ENCODE measurements at places on chromosomes 1 and 21.

DNA sequence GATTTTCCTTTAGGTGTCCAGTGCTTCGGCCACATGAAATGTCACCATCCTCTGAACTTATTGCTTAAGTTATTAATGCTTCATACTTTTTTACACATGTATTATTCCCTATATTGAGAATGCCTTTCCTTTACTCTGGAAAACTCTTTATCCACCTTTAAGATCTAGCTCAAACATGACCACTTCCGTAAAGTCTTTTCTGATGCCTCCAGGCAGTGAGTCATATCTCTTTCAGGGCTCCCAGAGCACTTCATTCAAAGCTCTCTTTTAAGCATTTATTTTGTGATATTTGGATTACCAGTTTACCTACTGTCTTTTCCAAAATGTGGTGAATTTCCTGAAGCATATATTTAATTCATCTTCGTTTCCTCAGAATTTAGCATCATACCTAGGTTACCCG is 178.9 kb downstream of the HS2ST1 start:
- no peak for DNase-seq

GRCh38 chr1:66043186-66043585 is 250.5 kb downstream of the PDE4B start:
- no peak for DNase-seq

DNA sequence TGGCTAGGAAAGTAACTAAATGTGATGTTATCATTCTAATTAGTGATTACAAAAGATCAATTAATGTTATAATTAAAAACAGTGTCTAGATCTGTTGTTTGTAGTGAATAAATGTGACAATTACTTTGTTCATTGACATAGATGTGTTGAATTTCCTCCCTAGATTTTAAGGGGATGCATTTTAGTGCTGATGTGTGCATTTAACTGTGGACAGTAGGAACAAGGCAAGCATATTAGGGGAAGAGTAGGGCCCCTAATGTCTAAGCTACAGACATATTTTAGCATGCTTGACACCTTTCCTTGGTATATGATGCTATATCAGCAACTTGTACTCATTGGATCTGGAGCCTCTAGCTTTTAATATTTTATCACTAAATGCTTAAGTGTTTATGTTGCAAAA is 48.9 kb downstream of the NFIA start:
- DNase-seq: no peak

DNA sequence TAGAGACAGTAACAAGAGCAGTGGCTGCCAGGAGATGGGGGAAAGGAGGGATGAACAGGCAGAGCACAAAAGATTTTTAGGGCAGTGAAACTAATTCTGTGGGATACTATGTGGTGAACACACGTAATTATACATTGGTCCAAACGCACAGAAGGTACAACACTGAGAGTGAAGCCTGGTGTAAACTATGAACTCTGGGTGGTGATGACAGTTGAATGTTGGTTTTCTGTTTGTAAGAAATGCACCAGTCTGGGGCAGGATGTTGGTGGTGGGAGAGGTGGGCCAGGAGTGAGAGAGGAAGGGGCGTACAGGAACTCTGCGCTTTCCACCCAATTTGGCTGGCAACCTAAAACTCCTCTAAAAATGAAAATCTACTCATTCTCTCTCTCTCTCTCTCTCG is 50.2 kb upstream of the TIAM1 start:
- DNase-seq: no peak

GRCh38 chr1:17272646-17273045 is 23.7 kb downstream of the PADI3 start:
- no peak for DNase-seq

- DNase-seq: no peak
These were observed 39.4 kb downstream of the RUSC1 start for GRCh38 chr1:155360051-155360450.

DNA sequence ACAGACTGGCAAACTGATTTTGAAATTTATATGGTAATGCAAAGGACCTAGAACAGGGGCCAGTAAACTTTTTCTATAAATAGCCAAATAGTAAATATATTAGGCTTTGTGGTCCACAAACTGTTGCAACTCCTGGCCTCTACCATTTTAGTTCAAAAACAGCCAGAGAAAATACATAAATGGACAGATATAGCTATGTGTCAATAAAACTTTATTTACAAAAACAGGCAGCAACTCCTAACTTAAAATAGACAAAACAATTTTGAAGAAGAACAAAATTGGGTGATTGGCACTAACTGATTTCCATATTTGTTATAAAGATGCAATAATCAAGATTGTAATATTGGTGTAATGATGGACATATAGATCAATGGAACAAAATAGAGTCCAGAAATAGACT is 6.7 kb upstream of the TRAF5 start:
- DNase-seq: no peak

DNA sequence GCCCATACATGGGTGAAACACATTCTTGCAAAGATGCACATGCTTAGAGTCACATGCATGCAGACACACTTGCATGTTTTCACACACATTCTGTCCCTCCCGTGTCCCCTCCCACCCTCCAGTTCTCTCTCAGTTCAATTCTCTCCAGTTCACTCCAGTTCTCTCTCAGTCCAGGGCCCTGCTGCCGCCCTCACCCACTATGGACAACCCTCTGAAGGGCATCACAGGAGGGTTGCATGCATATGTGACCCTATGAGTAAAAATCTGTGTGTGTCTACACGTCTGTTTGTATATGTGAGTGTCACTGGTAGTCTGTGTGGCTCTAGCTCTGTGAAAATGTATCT is 21.8 kb upstream of the ADGRB2 start:
- no peak for DNase-seq

DNA sequence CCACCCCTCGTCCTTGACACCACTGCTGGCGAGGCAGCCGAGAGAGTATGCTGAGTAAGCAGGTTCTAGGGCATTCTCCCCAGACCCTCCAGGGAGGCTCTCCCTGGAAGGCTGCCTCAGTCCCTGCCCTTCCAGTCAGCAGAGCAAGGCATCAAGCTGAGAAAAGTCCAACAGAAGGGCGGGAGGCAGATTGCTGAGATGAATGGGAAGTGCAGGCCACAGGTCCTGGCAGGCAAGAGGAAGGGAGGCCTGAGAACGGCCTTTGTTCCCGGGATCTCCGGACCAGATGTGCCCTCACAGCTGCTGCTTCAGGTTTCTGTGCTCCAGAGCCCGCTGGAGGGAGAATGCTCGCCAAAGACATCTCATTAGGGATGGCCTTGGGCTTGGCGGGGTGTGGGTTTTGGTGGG is 270.0 kb upstream of the VAMP3 start:
- DNase-seq: no peak

DNA sequence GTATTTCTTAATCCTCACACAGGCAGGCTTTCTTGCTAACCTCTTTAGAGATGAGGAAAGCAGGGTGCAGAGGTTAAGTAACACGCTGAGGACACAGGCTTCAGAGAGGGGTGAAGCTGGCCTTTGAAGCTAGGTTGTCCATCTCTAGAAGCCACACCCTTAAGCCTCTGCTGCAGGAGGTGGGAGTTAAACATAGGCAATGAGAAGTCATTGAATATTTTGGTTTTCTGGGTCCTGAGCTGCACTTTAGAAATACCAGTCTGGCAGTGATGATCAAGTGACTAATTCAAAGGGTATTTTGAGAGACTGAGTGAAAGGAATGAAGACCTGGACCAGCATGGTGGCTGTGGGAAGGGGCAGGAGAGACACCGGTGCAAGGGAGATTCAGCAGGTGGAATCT is 9.9 kb downstream of the KCNJ15 start:
- DNase-seq: no peak

- no peak for DNase-seq
These were observed 101.7 kb upstream of the FMN2 start for GRCh38 chr1:239989990-239990389.

DNA sequence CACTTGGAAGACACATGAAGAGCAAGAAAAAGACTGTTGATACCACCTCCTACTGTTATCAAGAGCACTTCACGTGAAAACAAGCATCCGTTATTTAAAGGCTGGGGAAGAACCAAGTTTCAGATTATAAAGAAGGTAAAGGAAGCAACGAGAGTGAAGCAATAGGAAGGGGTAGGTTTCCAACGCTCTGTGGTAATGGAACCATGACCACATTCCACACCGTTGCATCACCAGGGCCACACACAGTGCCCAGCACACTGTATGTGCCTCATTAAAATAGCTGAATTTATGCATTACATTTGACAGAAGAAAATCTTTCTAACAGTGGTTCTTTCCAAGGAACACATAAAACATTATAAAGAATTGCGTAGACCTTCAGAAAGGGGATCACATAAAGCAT is 435.8 kb downstream of the MRPL39 start:
- no peak for DNase-seq

- DNase-seq: peak; percentile 79
These were observed 1.8 kb downstream of the SLC45A3 start for GRCh38 chr1:205678286-205679111.

GRCh38 chr1:8349961-8350360 is 32.0 kb downstream of the SLC45A1 start:
- DNase-seq: no peak

GRCh38 chr1:32333251-32333963 is 2.6 kb downstream of the MARCKSL1 start:
- no peak for DNase-seq

DNA sequence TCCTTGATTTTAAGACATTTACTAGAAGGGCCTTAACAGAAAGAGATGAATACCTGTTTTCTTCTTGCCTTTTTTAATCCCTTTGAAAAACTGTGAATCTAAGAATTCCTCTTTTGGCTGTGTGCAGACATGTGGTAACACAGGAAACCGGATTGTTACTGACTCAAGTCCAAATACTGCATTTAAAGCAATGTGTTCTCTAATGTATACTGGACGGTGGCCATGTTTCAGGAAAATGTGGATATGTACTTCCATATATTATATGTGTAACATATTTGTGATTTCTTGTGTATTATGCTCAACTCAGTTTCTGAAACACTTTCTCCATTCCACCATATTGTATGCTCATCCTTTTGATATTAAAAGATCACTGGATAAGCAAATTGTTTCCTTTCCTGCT is 185.1 kb downstream of the LRRC7 start:
- DNase-seq: no peak

GRCh38 chr21:21057349-21058062 is 59.3 kb downstream of the NCAM2 start:
- no peak for DNase-seq

- no peak for DNase-seq
These were observed 19.6 kb upstream of the WNT3A start for GRCh38 chr1:227987181-227987580.

GRCh38 chr21:31520561-31521098 is 138.9 kb upstream of the SOD1 start:
- DNase-seq: no peak

DNA sequence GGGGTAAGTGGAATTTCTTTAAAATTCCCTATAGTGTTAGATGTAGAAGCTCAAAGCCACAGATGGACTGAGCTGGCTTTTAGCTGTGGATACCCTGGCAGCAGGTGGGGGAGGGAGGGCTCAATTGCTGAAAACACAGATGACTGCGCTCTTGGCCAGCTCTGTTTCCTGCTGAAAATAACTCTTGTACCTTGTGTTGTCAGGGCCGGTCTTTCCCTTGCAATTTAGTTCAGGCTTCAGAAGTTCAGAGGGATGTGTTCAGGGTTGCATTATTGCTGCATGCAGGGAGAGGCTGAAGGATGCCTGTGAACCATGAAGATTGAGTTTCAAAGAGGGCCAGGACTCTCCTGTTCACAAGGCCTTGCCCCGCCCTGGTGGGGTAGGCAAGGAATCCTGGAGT is 58.1 kb upstream of the GCLM start:
- DNase-seq: no peak

- peak; percentile 56 for DNase-seq
These were observed 32.6 kb downstream of the DNTTIP2 start for GRCh38 chr1:93846206-93846991.

DNA sequence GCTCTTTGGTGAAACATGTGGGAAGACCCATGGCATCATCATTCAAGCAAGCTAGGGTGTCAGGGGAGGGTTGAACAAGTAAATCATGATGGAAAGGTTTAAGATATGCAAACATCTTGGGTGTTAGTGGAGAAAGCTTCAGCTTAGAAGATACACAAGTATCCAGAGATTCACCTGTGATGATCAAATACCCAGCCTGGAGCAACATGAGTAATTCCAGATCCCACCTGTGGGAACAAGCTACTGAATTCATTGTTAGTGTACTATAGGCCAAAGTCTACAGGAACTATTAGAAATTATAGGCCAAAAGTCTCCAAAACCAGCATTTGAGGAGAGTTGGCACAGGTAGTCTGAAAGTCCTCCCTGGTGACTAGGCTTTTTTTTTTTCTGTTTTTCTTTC is 499.9 kb downstream of the NUF2 start:
- DNase-seq: no peak

DNA sequence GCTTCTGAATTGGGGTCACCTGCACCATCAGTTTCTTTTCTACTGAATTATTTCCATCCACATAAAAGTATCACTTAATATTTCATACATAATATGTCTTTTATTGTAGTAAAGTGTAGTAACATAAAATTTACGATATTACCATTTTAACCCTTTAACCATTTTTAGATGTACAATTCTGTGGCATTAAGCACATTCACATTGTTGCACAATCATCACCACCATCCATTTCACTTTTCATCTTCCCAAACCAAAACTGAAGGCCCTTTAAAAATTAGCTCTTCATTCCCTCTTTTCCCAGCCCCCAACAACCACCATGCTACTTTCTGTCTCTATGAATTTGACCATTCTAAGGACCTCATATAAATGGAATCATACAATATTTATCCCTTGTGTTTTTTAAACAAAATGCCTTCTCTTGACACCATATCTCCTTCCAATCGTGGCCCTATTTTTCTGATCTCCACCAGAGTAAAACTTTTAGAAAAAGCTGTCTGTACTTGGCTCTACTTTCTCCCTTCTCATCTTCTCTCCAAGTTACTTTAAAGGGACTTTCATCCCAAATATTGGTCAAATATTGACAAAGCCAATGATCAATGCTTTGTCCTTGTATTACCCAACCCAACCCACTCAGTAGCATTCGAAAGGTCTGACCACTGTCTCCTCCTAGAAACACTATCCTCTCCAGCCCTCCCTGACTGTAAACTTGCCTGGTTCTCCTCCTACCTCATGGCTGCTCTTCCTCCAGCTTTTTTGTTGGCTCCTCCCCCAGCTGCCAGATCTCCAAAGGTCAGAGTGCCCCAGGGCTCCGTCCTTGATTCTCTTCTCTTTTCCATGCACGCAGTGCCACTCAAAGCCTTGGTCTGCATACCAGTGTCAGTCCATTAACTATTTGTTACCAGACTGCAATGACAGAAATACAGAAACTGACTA is 44.7 kb downstream of the SLC30A10 start:
- DNase-seq: no peak

DNA sequence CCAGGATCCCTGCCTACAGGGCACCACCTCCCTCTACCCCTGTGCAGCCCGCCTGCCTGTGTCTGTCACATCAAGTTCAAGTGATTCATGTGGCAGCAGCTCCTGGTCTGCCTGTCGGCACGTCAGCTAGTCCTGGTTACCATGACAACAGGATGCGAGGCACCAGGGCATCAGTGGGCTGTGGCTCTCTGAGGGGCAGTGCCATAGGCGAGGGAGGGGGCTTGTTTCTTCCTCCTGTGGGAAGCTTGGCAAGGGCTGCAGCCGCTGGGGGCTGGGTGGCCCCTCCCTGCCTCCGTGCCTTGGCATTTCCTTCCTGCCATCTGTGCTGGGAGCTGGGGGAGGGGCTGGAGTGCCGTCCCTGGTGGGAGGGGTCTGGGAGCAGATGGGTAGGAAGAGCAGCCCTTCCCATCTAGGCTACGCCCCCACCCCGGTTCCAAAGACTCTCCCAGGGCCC is 43.1 kb downstream of the FOXO6 start:
- DNase-seq: no peak

Data from hematopoietic multipotent progenitor cell treated with erythropoietin and hydrocortisone succinate and interleukin-3 and kit ligand, for 17 days (in vitro differentiated cells).